T-helper 1 cell (primary cell): ENCODE measurements at places on chromosomes 1 and 21.

DNA sequence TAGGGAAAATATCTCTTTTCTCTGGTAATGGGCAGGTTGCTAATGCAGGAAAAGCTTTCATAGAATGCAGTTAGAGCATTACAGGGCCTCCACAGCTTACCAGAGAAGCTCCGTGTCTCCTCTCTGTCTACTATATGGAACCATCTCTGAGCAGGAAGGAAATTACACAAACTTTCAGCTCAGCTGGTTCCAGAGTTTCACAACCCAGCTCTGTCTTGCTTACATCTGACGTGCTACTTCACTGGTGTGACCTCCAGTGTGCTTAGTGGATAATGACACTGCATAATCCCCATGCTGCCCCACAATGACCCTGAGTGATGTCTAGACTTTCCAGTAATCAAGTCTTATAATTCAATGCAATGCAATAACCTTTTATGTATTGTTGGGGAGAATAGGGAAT is 4.3 kb upstream of the FGGY start:
- DNase-seq = no peak

DNA sequence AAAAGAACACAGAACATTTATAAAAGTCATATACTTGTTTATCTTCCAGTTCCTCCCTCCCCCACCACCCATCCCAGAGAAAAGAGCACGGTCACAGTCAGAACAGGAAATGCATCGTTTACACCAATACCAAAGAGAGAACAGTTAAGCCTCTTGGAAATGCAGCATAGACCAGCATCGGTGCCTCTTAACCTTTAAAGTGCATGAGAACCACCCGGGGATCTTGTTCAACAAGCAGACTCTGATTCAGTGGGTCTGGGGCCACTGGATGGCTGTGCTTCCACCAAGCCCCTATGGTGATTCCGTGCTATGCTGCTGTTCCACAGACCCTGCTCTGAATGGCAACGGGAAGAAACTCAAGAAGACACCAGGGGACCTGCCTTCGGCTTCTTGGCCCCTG is 19.2 kb downstream of the FAM89A start:
- no peak for DNase-seq

DNA sequence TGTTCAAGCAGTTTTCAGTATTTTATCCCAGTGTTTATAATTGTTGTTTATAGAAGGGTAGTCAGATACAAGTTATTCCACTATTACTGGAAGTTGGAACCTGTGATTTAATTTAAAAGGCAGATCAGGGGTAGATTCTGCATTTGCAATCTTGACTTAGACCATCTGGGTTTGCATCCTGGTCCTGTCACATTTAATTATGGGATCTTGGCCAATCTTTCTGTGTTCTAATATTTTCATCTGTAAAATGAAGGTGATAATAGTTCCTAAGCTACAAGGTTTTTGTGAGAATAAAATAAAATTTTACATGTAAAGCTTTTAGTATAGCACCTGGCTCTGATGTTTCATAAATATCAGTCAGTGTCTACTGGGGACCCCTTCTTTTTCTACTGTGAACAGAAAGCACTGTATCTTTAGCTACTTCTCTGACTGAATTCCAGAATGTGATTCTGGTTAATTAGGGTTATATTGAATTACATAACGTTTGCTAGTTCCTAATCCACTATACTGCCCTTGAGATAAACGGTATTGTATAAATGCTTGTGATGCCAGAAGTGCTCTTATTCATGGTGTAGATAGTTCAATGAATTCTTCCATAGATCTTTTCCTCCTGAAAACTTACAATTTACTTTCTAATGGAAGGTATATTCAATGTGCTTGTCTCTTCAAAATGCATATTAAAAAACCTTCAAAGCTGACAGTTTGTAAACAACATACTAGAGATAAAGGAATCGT is 131.0 kb downstream of the KCNK1 start:
- no peak for DNase-seq

DNA sequence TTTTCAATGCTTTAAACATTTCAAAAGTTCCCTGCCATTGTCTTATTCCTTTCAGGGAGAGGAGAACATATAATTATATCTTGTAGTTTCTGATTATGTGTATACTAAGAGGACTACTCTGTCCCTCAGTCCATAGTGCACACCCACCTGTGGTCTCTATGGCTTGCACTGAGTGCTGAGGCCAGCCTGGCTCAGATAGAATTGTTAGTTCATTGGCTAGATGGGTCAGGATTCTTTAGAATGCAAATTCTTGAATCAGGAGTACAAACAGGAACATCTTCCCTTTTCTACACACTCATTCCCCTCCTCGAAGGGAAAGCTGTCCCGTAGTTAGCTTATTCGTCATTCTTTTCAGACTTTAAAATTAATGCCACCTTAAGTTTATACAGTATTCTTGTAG is 8.2 kb downstream of the BACH1 start:
- no peak for DNase-seq

GRCh38 chr1:107141491-107142126 is 770 bp downstream of the NTNG1 start:
- no peak for DNase-seq

DNA sequence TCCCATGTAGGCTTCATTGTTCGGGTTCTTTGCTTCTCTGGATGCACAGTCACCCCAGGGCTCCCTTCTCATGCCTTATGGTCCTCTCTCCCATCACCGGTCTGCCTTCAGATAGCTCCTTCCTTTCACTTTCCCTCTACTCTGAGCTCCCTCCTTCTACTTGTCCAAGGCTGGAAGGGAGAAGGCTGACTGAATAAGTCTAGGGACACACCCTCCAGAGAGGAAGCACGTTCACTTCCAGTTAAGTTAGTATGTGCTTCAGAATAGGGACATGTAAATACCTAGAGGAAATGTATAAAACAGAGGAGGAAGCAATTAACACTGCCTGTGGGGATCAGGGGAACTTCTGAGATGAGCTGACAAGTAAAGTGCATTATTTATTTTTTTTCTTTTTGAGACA is 23.5 kb downstream of the CXADR start:
- DNase-seq = no peak

DNA sequence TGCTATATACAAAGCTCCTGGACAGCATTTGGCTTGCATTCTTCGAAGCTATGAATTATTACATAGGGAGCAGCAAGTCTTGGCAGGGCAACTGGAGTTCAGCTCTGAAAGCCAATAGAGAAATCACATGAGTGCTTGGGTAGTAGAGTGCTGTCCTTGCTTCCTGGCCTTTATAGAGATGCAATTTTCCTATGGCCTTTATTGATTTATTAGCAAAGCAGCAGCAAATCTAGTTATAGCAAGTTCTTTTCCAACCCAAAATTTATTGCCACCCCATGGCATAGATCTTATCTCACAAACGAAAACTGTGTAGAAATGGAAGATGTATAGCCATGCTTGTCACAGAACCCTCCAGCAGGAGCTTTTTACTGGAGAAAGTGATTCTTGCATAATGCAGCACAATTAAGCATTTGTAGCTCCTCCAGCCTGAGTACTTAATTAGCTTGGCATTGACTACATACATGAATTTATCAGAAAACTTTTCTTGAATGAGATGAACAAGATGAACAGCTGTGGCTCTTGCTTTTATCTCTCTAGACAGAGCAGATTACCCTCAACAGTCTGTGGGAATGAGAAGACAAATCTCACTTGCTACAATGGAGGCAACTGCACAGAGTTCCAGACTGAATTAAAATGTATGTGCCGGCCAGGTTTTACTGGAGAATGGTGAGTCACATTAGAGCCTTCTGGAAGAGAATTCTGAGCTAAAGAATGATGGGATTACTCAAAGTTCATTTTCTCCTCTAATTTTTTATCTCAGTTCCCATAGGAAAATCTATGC is 170.1 kb downstream of the CRB1 start:
- no peak for DNase-seq

DNA sequence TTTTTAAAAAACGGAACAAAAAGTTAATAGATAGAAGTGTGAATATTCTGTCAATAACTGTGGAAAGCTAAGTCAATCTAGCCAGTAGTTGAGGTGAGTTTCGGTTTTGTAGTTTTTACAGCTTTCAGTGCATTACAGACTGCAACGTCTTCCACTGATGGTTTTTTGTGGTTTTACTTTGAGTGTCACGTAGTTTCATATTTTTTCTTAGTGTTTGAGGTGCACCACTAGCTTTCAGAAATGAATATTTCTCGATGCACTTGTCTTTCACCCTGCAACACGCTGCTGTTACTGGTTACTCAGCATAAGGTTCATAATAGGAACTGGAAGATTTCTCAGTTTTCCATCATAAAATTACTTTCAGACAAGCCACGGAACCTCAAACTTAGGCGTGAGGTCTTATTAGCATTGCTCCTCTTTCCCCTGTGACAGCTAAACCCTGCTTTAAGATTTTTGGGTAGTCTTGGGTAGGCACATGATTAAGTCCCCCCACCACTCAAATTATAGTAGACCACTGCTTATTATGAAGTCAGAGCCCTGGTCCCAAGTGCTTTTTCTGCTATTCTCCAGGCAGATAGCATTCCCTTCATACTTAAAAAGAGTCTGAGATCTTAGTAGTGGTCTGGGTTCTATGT is 1412.7 kb downstream of the KCNT2 start:
- DNase-seq = peak; percentile 84

- no peak for DNase-seq
Measured at GRCh38 chr1:22507587-22507986, 55.7 kb upstream of the EPHA8 start.

- no peak for DNase-seq
Measured at GRCh38 chr1:46818591-46818990, 19.7 kb downstream of the CYP4B1 start.

GRCh38 chr1:61506944-61507500 is 217.9 kb downstream of the TM2D1 start:
- no peak for DNase-seq

- DNase-seq = no peak
Measured at GRCh38 chr1:30962609-30963508, 54.3 kb upstream of the SDC3 start.

DNA sequence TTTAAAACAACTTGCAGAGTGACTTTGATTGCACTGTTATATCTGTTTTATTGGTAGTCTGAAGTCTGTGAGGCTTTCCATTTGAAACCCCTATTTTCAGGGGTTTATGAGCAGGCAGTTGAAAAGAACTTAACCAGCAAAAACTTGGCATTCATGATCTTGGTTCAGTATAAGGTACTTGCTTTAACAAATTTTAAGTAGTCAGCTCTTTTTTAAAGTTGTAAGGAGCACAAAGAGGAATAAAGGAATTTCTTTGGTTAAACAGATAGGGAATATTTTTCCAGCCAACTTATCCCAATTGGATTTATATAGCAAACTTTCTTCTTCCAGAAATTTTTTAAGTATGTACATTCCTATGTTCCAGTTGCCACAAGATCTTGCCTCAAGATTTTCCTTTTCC is 138.2 kb downstream of the RASAL2 start:
- no peak for DNase-seq

- no peak for DNase-seq
Measured at GRCh38 chr21:43574741-43575472, 84.4 kb downstream of the HSF2BP start.

DNA sequence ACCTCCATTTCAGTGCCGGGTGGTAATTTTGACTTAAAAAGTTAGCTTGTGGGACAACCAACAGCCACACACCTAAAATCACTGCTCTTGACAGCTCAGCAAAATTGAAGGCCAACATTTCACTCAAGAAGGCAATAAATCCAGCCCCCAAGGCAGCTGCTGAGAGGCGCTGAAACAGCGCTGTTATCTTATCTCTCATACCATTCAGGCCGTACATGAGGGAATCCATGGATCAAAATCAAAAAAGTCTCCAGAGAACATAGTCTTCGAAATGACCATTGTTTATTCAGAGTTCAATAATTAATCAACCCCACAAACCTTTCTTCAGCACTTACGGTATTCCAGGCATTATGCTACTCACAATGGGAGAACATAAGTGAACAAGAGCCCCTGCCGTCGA is 38.5 kb downstream of the ZBTB18 start:
- DNase-seq = no peak

GRCh38 chr1:82646336-82646735 is 845.6 kb downstream of the ADGRL2 start:
- no peak for DNase-seq

- DNase-seq = no peak
Measured at GRCh38 chr1:54126271-54126815, 26.5 kb downstream of the CDCP2 start.

DNA sequence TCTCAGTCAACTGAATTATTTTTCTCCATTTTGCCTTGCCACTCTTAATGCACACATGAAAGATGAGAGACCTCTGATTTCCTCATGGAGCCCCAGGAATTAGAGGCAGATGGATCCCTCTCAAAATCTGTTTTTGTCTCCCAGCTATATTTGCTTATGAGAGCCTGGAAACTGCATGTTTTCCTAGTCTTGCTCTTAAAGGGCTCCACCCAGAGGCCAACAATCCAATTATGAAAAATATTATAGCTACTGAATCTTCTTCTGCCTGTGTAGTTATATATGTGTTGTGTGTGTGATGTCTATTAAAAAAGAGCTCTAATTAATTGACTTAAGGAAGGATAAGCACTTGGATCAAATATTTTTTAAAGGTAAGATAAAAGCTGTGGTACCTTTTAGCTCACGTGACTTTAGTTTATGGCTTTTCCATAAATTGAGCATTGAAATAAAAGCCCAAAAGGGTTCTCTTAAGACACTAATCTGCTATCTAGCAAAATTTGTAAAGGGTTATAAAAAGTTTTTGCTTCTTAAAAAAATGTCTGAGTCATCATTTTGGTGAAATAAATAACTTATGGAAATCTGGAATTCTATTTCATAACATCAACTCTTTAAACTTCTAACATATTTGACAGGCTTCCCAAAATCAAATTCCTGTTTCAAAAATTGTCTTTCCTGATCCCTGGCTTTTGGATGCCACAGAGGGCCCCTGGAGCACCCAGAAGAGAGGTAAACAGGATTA is 31.2 kb upstream of the TSPEAR start:
- DNase-seq = no peak

GRCh38 chr1:28028873-28029654 is 59.3 kb downstream of the EYA3 start:
- no peak for DNase-seq

GRCh38 chr1:200558866-200559459 is 61.6 kb downstream of the KIF14 start:
- DNase-seq = no peak

DNA sequence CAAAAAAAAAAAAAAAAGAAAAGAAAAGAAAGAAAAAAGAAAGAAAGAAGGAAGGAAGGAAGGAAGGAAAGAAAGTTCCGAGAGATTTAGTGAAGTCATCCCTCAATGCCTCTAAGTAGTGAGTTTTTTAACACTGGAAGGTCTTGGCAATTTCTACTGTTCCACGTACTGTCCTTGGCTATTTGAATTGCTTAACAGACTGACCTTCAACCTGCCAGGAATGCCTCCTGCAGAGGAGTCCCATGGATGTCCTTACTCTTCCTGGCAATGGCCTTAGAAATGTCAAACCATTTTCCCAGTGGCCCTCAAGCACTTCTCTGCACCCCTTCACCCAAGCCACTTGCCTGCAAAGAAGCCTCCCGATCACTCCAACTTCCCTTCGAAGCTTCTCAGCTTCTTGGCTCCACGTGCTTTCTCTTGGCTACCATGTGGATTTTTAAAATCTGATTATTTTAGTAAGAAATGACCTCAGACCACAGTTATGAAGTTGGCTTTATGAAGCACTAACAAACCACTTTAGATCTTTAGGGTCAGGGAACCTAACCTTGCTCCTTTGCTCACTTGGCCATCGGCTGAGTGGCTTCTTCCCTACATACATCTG is 43.7 kb upstream of the ABCG1 start:
- DNase-seq = no peak

- DNase-seq = no peak
Measured at GRCh38 chr1:83555871-83556270, 443.1 kb downstream of the TTLL7 start.

- DNase-seq = no peak
Measured at GRCh38 chr1:232227306-232227705, 402.6 kb downstream of the SIPA1L2 start.
